ENCODE measurements at places on chromosomes 3 and 15.
A peak's percentile ranks its signal among the peaks of the same experiment; 100 is the strongest.

DNA sequence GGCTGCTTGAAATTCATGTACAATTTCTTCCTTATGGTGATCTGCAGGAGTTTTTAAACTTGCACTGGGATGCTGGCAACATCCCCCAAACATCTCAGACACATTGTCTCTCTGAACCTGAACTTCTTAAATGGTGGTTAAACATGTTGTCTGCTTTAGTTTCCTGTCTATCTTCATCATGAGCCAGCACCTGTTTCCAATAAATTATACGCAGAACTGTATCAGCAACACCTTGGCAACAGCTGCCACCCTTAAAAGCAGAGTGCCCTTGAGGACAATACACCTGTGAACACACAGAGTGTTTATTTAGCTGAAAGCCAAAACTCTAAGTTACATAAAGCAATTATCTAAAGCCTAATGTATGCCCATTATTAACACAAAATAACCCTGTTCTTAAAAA, 242.9 kb downstream of the WNT5A start:
- DNase-seq, result peak; percentile 96

DNA sequence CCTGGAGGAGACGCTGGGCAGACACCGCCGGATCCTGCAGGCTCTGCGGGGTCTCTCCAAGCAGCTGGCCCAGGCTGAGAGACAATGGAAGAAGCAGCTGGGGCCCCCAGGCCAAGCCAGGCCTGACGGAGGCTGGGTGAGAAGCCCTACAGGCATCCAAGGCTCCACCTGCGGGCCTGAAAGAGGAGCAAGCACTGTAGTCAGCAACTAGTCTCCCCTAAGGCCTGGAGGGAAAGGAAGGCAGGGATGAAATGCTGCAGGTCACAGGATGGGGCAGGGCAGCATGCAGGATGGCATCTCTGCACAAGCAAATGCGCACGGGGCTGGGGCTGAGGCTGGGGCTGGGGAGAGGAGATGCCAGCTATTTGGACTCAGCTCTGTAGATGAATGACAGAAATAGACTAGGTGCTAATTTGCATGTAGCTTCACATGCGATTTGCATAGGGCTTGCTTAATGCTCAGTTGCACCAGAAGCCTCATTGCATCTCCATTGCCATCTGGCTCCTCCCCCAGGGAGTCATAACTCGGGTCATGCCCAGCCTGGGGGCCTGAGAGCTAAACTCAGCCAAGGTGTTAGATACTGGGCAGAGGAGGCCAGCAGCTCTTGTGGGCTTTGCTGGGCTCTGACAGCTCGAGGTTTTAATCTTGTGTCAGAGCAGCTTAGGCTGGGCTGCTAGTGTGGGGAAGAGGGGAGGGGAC, 5.2 kb upstream of the CPLX3 start:
- no peak for DNase-seq

DNA sequence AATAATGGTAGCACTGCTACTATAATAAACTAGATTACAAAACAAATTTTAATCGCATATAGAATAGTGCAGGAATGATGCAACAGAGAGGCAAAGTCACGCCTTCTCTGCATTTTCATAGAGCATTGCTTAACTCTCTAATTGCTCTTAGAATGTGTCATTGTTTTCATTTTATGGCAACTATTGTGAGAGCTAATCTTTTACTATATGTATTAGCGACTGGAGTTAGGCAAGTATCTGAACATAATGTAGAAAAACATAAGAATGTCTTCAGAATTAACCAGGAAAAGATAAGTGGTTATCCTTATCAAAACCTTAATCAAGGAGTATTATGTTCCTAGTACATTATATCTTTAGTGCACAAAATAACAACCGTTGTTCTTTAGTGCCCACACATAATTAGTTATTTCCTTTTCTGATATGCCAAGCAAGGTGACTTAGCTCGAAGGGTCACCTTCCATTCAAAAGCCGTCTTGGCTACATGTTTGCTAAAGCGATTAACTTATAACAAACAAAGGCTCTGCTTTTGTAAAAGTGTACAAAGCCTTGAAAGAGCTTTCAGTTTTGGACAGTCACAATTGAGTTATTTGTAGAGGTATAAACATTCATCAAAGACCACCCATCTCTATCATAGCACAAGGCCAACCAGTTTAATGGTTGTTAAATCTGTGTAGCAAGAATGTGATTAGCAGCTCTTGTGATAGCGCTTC, 1328.9 kb downstream of the ROBO2 start:
- DNase-seq, result no peak

GRCh38 chr15:55289746-55290527, at the start of gene RAB27A:
TSS of gene RAB27A (minus strand) at chr15:55289813. CDS start at chr15:55234934, 54,879 bp downstream.
- DNase-seq, result peak; percentile 44

DNA sequence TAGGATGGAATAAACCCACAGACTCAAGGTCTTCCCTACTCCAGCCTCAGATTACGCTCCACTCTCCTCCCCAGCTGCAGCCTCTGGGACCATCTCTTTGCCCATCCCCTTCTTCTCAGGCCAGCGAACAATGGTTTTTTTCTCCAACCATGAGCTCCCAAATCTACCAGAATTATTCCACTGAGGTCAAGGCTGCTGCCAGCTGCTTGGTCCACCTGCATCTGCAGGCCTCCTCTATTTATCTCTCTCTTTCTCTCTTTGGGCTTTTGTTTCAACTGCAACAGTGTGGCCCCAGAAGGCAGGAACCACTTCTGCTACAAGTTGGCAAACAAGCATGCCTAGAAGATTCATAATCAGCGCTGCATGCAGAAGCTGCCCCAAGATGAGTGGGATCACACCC, 19.1 kb downstream of the CHRM5 start:
- DNase-seq, result no peak

- no peak for DNase-seq
Observed at GRCh38 chr15:56786966-56787365, 53.7 kb upstream of the ZNF280D start.

DNA sequence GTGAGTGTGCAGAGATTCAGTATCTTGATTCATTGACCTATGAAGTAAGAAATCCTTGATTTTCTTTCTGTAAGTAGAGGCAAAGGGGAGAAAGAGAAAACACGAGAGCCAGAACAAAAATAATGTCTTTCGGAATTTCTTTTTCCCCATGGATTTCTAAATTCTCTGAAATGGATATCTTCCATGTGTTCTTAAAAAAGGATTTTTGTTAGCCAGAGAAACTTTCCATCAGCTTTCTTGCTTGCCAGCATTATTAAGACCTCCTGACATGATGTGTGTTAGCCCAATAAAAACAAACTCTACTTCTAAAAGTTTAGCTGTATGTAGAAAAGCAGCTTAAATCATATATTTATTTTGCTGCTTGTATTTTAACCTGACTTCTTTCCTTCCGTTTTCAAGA, 122.3 kb upstream of the AADACL2 start:
- DNase-seq, result no peak

DNA sequence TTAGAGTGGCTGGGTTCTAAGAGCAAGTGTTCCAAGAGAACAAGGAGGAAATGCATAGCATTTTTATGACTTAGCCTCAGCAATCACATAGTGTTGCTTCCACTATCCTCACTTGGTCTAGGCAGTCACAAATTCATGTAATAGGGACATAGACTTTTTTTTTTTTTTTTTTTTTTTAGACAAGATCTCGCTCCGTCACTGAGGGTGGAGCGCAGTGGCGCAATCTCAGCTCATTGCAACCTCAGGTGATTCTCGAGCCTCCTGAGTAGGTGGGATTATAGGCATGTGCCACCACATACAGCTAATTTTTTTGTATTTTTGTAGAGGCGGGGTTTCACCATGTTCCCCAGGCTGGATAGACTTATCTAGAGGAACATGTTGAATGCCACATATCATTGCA, 4.7 kb upstream of the GNB4 start:
- no peak for DNase-seq

DNA sequence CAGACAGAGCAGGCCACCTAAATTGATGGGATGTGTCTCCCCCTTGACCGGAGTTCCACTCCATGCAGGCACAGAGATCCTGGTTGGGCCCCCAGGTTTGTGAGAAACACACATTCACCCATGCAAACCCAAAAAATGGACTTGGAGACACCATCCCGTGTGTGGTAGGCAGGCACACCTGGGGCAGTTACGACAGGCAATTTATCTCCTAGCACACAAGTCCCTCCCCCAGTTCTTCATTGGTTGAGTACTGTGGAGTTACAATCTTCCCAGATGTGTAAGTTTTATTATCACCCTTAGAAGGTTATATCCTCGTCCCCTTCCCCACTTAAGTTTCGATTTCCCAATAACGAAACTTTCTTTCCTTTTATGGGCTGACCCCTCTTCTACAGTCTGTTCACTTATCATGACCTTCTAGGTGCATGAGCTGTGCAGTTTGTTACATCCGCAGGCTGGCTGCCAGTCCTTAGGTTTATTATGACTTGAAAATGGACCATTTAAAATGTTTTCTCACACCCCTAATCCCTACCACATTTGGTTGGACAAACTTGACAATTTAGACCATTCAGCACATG, 27.3 kb downstream of the ARL8B start:
- DNase-seq, result no peak

- no peak for DNase-seq
Observed at GRCh38 chr3:78026318-78026828, 986.5 kb downstream of the ROBO2 start.

DNA sequence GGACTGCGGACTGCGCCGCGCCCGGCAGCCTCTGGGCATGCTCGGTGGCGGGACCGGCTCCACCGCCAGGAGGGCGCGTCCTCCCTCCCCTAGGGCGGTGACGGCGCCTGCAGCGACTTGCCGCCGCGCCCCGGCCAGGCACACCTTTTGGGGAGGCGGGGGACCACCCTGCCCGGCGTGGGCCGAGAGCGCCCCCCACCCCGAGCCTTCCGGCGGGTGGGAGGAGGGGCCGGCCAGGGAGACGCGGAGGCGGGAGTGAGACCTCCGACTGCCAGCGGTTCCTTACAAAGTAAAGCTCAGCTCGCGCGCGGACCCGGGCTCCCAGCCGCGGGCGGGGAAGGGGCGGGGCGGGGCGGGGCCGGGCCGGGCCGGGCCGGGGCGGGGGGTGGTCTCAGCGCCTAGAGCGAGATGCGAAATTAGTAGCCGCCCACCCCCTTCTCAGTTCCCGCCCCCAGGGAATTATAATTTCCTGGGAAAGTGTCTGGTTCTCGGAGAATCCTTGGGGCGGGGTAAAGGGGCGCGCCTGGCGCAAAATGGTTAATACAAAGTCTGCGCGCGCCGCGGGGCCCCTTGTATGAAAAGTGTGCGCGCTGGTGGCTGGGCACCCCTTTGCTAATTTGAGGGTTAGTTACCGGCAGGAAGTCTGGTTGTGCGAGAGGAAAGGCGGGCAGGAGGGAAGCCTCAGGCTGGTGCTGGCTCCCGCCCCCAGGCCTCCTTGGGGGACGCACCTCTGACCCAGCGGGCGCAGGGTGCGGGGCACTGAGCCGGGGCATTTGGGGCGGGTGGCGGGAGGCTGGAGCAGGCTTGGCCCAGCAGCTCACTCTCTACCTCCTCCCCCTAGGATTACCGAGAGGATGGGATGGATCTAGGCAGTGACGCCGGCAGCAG, 224.8 kb upstream of the IL12A start:
- DNase-seq, result peak; percentile 98

DNA sequence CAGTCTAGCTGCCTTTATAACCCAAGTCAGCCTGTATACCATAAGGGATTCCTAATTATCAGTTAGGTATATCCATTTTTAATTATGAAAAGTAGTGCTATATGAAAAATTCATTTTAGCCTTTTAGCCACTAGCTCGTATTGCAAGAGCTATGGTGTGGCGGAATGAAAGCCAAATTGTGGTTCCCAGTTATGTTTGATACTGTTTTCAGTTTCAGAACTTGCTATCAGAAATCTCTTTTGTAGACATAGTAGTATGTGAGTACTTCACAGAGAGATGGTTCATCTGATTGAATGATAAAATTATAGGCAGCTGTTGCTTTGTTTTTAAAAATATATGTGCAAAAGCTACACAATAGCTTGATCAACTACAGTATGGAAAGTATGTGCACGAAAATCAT, 134.6 kb downstream of the SLC25A26 start:
- no peak for DNase-seq

DNA sequence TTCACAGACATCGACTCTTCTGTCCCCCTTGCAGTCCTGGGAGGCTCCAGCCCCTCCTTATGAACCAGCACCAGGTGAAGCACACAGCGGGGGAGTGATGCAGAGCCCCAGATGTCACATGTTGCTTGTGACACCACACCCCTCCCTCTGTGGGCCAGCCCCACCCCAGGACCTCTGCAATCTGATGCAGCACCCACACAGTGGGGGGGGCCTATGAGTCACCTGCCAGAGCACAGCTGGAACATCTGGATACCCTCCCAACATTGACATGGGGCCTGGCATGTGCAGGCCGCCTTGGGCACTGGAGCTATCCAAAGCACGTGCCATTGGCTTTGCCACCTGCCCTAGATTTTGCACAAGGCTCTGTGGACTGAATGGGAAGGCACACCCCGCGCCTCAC, 70.5 kb downstream of the FEM1B start:
- no peak for DNase-seq

- DNase-seq, result no peak
Observed at GRCh38 chr3:60890226-60890625, 361.0 kb downstream of the FHIT start.

- DNase-seq, result no peak
Observed at GRCh38 chr3:190220362-190220761, 99.7 kb upstream of the P3H2 start.

DNA sequence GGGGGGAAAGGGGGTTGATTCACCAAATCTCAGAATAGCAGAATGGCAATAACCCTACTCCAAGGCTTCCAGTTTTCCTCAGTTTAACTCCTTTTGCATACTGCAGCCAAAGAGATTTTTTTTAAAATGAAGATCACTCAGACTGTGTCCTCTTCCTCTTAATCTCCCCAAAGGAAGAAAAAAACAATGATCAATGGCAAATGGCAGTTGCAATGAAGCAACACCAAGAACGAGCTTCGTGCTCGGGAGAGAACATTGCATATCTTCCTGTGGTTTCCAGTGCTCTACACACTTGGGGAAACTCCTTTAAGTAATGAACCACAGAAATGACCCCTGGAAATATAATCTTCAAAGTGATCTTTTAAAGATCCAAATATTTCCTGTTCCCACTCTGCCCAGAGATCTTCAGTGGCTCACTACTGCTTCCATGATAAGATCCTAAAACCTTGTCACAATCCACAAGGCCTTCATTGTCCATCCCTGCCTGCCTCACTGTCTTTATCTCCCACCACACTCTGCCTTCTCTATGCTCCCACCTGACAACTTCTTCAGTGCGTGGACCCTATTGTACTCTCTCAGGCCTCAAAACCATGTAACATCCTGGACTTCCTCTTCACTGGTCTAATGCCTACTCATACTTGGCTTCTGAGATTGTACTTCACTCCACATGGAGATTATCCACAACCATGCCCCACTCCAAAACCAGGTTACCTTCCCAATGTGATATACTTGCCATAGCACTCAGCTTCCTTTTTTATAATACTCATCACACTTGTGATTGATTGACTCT, 394.8 kb downstream of the FHIT start:
- no peak for DNase-seq

- no peak for DNase-seq
Observed at GRCh38 chr15:71411538-71412482, 296.5 kb downstream of the THSD4 start.
